ENCODE measurements at places on chromosomes 1 and 21.

GRCh38 chr1:61585714-61586113, 139.2 kb downstream of the TM2D1 start:
- no peak overlapping the region for H3K27ac ChIP-seq
- DNase-seq: no peak
- no peaks in the 10 kb centered on the region for H3K27me3 ChIP-seq
- peaks cover 9% of the 10 kb centered on the region for H3K4me1 ChIP-seq
- H3K4me3 ChIP-seq: no peak overlapping the region
- H3K36me3 ChIP-seq: no peaks in the 10 kb centered on the region

GRCh38 chr1:36128126-36128904, 3.3 kb upstream of the COL8A2 start:
- no peaks in the 10 kb centered on the region for H3K36me3 ChIP-seq
- peaks cover 34% of the 10 kb centered on the region for H3K27me3 ChIP-seq
- peaks cover 5% of the 10 kb centered on the region for H3K4me1 ChIP-seq
- H3K4me3 ChIP-seq: no peak overlapping the region
- DNase-seq: no peak

DNA sequence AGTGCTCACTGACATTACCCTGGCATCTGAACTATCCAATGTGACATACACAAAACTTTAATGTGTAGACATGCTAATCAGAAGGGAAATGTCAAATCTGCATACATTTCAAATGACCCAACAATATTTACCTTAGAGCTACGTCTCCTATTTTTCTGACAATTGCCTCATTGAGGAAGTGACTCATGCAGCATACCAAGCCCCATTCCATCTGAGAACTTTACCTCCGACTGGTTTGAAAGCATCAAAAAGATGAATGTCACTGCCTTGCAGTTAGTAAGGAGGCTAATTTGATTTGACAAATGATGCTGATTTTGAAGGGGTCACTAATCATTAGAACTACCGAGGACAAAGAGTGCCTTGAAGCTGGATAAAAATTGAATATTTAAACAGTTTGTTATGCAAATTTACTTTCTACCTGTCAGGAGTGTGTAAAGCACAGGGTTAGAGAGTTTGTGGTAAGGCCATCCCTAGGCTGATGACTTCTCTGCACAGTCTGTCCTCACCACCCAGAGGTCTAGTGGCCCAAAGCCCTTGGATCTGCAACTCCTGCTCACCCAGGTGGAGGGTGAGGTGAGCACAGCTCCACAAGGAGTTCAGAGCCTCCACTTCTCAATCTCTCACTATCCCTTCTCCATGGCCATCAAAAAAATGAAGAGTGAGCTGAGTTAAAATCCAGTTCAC, 500.3 kb upstream of the C1orf87 start:
- no peaks in the 10 kb centered on the region for H3K4me1 ChIP-seq
- H3K27me3 ChIP-seq: no peaks in the 10 kb centered on the region
- H3K36me3 ChIP-seq: no peaks in the 10 kb centered on the region
- no peak for DNase-seq
- no peak overlapping the region for H3K27ac ChIP-seq

- DNase-seq: no peak
- H3K4me1 ChIP-seq: no peaks in the 10 kb centered on the region
- no peak overlapping the region for H3K4me3 ChIP-seq
- no peaks in the 10 kb centered on the region for H3K27me3 ChIP-seq
These were observed 163.2 kb downstream of the FMN2 start for GRCh38 chr1:240254778-240255291.

DNA sequence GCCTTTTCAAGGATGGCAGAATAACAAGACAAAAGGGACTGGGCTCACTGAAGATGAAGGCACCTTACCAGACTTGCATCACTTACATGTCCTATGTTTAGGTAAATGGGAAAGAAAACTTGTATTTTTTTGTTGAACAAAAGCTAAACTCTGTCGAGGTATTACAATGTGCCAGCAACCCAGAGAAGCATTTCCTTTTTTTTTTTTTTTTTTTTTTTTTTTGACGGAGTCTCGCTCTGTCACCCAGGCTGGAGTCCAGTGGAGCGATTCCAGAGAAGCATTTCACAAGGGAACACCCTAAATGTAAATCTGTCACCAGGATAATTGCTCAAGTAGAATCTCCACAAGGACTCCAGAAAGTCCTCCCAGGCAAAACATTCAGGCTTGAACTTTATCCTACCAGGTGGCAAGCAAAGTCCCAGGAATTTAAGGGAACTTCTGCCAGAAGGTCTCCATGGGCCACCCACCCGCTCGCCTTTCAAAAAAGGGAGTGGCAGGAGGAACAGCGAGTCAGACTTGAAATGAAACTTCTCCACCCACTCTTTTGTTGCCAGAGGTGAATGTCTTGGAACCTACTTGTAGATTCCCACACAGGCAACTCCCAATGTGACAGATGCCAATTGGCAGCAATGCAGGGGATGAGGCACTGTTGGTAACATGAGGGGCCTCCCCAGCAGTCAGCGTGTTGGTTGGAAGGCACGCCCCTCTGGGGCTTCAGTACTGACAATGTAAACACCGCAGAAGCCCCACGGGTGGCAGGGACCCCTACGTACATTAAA, 125.0 kb downstream of the TIAM1 start:
- H3K4me3 ChIP-seq: no peak overlapping the region
- 0 out of 2 replicates have a peak, but pooled peaks cover 2% of the 10 kb centered on the region for H3K4me1 ChIP-seq

GRCh38 chr1:42822800-42823392, 5.7 kb upstream of the SVBP start:
- no peaks in the 10 kb centered on the region for H3K27me3 ChIP-seq
- no peaks in the 10 kb centered on the region for H3K4me1 ChIP-seq
- H3K4me3 ChIP-seq: no peak overlapping the region
- no peak for DNase-seq
- H3K36me3 ChIP-seq: no peaks in the 10 kb centered on the region

DNA sequence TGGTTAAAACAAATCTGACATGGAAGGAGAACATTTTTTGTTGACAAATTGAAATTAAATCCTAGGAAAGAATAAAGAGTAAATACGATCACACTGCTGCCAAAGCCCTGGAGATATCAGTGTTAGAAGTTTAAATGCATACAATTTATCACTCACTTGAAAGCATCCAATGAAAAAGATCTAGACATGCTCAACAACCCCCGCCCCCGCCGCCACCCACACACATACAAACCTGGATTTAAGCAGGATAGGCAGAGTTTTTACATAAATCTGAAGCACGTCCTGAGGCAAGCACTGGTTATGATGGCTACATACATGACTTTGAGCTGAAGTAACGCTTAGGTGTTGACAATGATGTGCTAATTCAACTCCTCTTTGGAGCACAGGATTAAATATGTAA, 58.5 kb downstream of the LYST start:
- H3K4me1 ChIP-seq: 0 out of 2 replicates have a peak, but pooled peaks cover 4% of the 10 kb centered on the region
- no peaks in the 10 kb centered on the region for H3K27me3 ChIP-seq
- H3K27ac ChIP-seq: no peak overlapping the region

- H3K36me3 ChIP-seq: no peaks in the 10 kb centered on the region
- H3K4me3 ChIP-seq: no peak overlapping the region
- H3K4me1 ChIP-seq: no peaks in the 10 kb centered on the region
- no peak overlapping the region for H3K27ac ChIP-seq
These were observed 113.9 kb upstream of the COL6A1 start for GRCh38 chr21:45867671-45868081.

DNA sequence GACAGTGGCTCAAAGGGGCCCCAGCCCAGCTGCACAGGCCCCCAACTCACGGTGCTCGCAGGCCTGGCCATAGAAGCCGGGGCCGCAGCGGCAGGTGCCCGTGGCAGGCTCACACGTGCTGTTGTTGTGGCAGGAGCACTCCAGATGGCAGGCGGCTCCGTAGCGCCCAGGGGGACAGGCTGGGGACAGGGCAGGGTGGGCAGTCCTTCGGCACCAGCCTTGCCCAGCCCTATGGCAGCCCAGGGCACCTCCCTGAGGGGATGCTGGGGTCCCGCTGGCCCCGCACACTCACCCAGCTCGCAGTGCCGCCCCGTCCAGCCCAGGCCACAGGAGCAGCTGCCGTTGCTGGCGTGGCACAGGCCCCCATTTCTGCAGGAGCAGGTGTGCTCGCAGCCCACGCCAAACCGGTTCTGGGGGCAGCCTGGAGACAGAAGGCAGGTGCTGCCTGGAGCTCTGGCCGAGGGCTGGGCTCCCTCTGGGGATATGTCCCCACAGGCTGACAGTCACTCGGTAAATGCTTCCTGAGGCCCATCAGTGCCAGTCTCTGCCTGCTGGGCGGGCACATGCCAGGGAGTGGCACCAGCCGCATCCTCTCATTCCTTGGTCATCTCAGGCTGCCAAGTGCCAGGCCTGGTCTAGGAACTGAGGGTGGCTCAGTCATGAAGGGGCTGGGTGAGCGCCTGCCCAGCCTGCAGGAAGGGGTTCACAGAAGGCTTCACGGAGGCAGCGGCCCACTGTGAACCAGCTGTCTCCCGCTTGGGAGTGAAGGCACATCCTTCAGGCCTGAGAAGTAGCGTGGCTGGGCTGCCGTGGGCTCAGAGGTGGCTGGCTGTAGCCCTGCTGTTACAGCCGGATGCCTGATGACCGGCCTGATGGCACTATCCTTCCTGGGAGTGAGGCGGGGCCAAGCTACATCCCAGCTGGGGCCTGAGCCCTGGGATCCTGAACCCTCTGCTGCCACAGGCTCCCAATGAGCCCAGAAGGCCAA, 40.1 kb downstream of the ARHGEF16 start:
- no peak overlapping the region for H3K27ac ChIP-seq
- no peak overlapping the region for H3K4me3 ChIP-seq
- no peak for DNase-seq
- H3K36me3 ChIP-seq: no peaks in the 10 kb centered on the region
- H3K4me1 ChIP-seq: no peaks in the 10 kb centered on the region
- H3K27me3 ChIP-seq: no peaks in the 10 kb centered on the region

DNA sequence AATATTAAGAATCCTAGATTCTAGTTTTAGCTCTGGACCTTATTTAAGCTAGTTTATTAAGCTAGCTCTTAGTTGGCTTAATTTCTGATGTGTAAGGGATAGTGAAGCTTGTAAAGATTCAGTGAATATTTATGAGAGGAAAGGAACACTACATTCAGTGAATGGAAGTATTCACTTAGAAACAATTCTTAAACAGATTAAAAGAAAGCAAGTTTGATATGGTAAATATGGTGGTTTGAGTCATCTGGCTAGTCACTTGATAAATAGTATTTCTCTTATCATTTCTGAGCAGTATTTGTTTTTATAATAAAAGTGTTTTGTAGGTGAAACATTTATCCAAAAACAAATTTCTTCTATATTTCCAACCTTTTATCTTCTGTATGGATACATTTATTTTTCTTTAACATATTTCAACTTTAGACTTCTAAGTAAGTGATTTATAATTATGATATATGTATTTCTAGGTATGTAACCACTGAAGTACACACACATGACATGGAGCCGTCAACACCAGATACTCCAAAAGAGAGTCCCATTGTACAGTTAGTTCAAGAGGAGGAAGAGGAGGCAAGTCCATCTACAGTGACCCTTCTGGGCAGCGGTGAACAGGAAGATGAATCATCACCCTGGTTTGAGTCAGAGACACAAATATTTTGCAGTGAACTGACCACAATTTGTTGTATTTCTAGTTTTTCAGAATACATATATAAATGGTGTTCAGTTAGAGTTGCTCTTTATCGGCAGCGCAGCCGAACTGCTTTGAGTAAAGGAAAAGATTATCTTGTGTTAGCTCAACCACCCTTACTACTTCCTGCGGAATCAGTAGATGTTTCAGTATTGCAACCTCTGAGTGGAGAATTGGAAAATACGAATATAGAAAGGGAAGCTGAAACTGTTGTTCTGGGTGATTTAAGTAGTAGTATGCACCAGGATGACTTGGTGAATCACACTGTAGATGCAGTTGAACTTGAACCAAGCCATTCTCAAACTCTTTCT, 55.6 kb downstream of the SUCO start:
- peaks cover 12% of the 10 kb centered on the region for H3K36me3 ChIP-seq
- H3K4me3 ChIP-seq: no peak overlapping the region
- no peak overlapping the region for H3K27ac ChIP-seq
- H3K27me3 ChIP-seq: no peaks in the 10 kb centered on the region
- H3K4me1 ChIP-seq: peaks cover 2% of the 10 kb centered on the region

- H3K27me3 ChIP-seq: peaks cover 32% of the 10 kb centered on the region
- peak overlapping the region; percentile 62 for H3K4me3 ChIP-seq
- no peaks in the 10 kb centered on the region for H3K36me3 ChIP-seq
- DNase-seq: no peak
These were observed 280.5 kb downstream of the RRAGC start for GRCh38 chr1:38579056-38579455.

DNA sequence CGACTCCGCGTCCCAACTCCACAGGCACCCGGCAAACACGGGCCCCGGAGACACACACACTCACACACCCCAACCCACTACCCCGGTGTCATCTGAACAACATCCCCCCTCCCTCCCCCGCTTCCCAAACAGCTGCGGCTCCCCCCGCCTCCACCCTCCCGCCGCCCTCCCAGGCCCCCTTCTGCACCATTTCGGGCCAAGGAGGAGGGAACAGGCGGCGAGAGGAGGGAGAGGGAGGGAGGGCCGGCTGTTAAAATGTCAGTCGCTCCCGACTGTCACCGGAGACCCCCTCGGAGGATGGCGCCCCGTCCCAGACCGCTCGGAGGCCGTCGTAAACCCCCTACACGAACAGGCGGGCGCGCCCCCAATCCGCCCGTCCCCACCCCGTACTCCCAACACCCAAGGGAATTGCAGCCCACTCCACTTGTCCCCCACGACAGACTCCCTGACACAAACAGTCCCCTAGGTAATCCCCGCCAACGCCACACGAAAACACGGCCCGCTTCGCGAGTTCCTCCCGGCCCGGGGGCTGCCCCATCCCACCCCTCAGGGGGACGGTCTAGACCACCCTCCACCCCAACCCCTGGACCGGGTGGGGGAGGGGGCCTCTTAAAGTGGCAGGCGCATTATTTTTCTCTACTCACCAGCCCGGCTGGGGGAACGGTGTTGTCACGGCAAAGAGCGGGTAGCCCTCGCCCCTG, 583 bp downstream of the MEF2D start:
- no peaks in the 10 kb centered on the region for H3K27me3 ChIP-seq
- peak overlapping the region; percentile 61 for H3K27ac ChIP-seq
- H3K4me3 ChIP-seq: peak overlapping the region; percentile 74
- no peak for DNase-seq
- H3K36me3 ChIP-seq: no peaks in the 10 kb centered on the region

- no peak overlapping the region for H3K4me3 ChIP-seq
- peaks cover 3% of the 10 kb centered on the region for H3K27me3 ChIP-seq
- H3K36me3 ChIP-seq: no peaks in the 10 kb centered on the region
- H3K27ac ChIP-seq: no peak overlapping the region
- peaks cover 4% of the 10 kb centered on the region for H3K4me1 ChIP-seq
- no peak for DNase-seq
These were observed 40.9 kb upstream of the SLC6A9 start for GRCh38 chr1:44072204-44072603.

DNA sequence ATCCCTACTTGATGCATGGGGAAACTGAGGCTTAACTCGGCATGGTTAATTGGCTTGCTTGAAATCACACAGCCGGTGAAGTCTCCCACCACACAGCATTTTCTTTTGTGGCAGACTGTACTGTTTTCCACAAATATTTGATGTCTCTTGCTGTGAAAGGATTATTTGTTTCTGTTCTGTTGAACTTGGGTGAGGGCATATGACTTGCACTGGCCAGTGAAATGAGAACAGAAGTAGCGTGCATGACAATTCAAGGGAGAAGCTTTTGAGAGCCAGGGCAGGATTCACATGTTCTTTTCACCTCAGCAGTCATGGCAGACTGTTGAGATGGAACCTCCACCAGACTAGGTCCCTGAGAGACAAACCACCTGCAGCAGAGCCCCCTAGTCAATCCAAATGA, 11.7 kb upstream of the AK2 start:
- no peak for DNase-seq
- H3K27ac ChIP-seq: no peak overlapping the region
- H3K4me1 ChIP-seq: 0 out of 2 replicates have a peak, but pooled peaks cover 2% of the 10 kb centered on the region
- H3K36me3 ChIP-seq: no peaks in the 10 kb centered on the region
- H3K27me3 ChIP-seq: no peaks in the 10 kb centered on the region

- no peak overlapping the region for H3K4me3 ChIP-seq
- H3K36me3 ChIP-seq: no peaks in the 10 kb centered on the region
- no peak for DNase-seq
- peaks cover 15% of the 10 kb centered on the region for H3K4me1 ChIP-seq
- no peaks in the 10 kb centered on the region for H3K27me3 ChIP-seq
These were observed 54.4 kb upstream of the WDR26 start for GRCh38 chr1:224488806-224489499.
